ENCODE measurements at places on chromosomes 11 and 22.

DNA sequence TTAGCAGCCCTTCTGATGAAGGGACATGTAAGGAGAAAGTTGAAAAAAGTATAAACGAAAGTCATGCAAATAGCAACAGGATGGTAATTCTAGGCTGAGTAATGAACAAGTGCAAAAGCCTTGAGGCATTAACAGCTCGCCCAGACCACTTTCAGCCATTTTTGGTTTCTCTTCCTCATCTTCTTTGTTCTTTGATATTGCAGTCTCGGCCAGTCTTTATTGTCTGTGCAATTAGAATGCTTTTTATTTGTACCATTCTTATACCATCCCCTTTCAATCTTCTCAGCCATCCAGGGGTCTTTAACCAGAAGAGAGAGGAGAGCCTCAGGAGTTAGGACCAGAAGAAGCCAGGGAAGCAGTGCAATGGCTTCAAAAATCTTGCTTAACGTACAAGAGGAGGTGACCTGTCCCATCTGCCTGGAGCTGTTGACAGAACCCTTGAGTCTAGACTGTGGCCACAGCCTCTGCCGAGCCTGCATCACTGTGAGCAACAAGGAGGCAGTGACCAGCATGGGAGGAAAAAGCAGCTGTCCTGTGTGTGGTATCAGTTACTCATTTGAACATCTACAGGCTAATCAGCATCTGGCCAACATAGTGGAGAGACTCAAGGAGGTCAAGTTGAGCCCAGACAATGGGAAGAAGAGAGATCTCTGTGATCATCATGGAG is 7.3 kb downstream of the TRIM34 start:
- no peak overlapping the region for H3K4me3 ChIP-seq
- 0 out of 2 replicates have a peak, but pooled peaks cover 5% of the 10 kb centered on the region for H3K36me3 ChIP-seq
- no peak for DNase-seq
- no peak overlapping the region for H3K27ac ChIP-seq
- no peaks in the 10 kb centered on the region for H3K27me3 ChIP-seq
- no peaks in the 10 kb centered on the region for H3K4me1 ChIP-seq

- no peaks in the 10 kb centered on the region for H3K36me3 ChIP-seq
- no peak for DNase-seq
- no peak overlapping the region for H3K27ac ChIP-seq
- H3K27me3 ChIP-seq, result no peaks in the 10 kb centered on the region
- no peaks in the 10 kb centered on the region for H3K4me1 ChIP-seq
- no peak overlapping the region for H3K4me3 ChIP-seq
Observed at GRCh38 chr11:24406389-24406788, 90.5 kb upstream of the LUZP2 start.

DNA sequence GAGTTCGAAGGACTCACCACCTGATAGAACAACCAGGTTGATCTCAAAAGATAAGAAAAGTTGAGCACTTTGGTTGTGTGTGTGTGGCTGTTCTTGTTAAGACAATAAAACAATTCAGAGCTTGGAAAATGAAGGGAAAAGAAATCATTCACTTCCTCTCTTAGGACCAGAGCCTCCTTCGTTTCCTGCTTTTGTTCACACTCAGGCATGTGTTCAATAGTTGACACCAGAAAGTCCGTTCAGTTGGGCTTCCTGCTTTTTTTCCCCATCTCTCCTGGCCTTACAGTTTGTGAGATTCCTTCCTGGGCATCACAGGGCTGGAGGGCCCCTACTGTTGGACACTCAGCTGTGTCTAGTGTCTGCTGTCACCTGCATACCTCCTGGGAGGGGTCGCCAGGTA is 48.0 kb downstream of the TSPAN18 start:
- no peak overlapping the region for H3K27ac ChIP-seq
- H3K4me3 ChIP-seq, result no peak overlapping the region
- H3K27me3 ChIP-seq, result no peaks in the 10 kb centered on the region
- H3K4me1 ChIP-seq, result peaks cover 9% of the 10 kb centered on the region

GRCh38 chr11:27229511-27230191 is 133.4 kb downstream of the CCDC34 start:
- peaks cover 2% of the 10 kb centered on the region for H3K4me1 ChIP-seq
- H3K4me3 ChIP-seq, result no peak overlapping the region
- H3K27ac ChIP-seq, result no peak overlapping the region
